CD4-positive, alpha-beta T cell treated with Interleukin-15 for 4 hours (primary cell): ENCODE measurements at places on chromosomes 4 and X.
A peak's percentile ranks its signal among the peaks of the same experiment; 100 is the strongest.

- no peak for DNase-seq
Measured at GRCh38 chr4:26719954-26720552, 136.2 kb downstream of the TBC1D19 start.

- no peak for DNase-seq
Measured at GRCh38 chr4:62487016-62487415, 1286.9 kb downstream of the ADGRL3 start.

- peak; percentile 35 for DNase-seq
Measured at GRCh38 chr4:74632634-74633033, 161.7 kb downstream of the BTC start.

GRCh38 chr4:128379860-128380259 is 92.2 kb upstream of the PGRMC2 start:
- DNase-seq: no peak

DNA sequence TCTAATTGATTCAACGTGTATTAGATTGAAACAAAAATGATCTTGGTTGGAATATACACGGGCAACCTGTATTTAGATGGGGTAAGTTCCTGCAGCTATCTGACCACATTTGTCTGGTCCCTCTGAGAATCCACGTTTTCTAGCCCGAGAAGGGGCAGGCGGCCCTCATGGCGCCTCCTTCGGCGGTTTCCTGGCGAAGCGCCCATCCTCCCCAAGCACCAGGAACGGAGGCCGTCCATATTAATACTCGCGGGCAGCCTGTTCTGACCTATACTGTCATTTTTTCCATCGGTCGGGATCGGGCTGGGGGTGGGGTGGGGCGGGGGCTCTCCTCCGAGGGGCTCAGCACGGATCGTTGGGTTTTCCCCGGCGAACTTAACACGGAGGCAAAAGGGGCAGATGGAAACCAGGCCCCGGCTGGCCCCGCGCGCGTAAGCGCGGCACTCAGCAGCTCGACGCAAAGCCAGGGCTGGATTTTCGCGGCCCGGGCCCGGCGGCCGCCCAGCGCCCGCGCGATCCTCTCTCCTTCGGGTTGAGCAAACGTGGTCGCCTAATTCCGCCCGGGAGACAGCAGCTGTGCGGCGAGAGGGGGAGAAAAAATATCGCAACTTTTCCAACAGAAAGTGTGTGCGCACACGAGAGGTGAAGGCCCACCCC is 77.2 kb upstream of the BCOR start:
- DNase-seq: peak; percentile 31

GRCh38 chr4:37567836-37568235 is 118.3 kb downstream of the RELL1 start:
- no peak for DNase-seq

- no peak for DNase-seq
Measured at GRCh38 chr4:121034017-121034416, 38.3 kb downstream of the NDNF start.

DNA sequence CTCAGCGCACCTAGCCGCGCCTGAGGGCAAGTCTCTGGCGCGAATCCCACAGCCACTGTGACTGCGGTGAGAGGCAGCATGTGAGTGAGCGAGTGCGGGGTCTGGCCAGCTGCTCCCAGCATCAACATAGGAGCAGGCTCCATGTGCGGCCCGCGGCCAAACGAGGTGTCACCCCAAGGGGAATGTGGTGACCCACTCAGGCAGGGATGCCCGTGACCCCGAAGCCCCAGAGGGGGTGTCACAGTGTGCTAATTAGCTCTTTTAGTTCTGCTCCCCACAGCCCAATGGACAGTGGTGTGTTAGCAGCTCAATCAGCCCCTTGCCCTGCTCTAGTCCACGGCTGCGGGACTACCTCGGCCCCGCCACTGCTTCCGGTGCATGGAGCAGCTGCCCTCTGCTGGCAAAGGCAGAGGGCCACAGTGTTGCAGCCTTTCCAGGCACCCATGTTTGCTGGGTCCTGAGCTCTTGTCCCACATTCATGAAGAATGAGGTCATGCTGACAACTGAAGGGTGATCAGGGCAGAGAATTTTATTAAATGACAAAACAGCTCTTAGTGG is 61.4 kb downstream of the AGA start:
- DNase-seq: no peak

DNA sequence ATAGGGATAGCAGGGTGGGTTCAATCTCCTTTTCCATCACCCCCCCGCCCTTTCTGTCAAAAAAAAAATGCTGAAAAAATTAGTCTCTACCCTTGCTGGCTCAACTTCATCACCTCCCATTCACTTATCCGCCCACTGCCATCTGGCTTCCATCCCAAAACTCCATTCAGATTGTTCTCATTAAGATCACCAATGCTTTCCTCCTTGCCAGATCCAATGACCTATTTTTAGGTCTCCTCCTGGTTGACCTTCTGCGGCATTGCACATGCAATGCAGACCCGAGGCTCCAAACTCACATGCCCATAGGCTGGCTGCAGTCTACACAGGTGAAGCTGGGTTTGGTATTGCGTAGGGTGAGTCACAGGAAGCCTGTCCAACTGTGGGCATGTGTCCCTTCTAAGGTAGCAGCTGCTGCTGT is 21.1 kb upstream of the STIM2 start:
- no peak for DNase-seq

GRCh38 chr4:73396304-73396703 is 7.8 kb upstream of the ALB start:
- DNase-seq: no peak

- DNase-seq: no peak
Measured at GRCh38 chr4:6939761-6940743, 30.4 kb downstream of the TBC1D14 start.

DNA sequence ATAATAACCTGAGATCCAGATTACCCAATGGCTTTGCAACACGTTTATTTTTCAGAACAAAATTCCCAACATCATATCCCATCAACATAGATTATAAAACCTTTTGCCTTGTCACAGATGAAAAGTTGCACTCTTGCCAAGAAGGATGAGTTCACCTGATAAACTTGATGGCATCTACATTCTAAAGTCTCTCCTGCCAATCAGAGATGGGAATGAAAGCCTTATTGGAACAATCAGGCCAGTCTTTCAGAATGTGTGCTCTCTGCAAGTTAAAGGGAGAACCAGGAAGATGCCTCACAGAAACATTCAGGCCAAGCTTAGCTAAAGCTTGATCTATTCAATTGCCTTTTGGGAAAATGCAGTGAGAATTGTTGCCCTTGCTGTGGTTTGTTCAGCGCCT is 1.3 kb downstream of the LPAR4 start:
- DNase-seq: no peak

- no peak for DNase-seq
Measured at GRCh38 chr4:172546782-172547181, 621.8 kb upstream of the GALNT7 start.

- DNase-seq: no peak
Measured at GRCh38 chr4:36321176-36321575, 39.8 kb downstream of the DTHD1 start.

- DNase-seq: no peak
Measured at GRCh38 chrX:10794203-10794630, 173.8 kb upstream of the MID1 start.

- no peak for DNase-seq
Measured at GRCh38 chr4:15420642-15421041, 7.2 kb upstream of the C1QTNF7 start.

- DNase-seq: no peak
Measured at GRCh38 chr4:101833480-101833879, 43.0 kb downstream of the BANK1 start.

- no peak for DNase-seq
Measured at GRCh38 chr4:14812101-14812500, 190.2 kb upstream of the CPEB2 start.

GRCh38 chr4:16859031-16859430 is 39.4 kb downstream of the LDB2 start:
- no peak for DNase-seq

DNA sequence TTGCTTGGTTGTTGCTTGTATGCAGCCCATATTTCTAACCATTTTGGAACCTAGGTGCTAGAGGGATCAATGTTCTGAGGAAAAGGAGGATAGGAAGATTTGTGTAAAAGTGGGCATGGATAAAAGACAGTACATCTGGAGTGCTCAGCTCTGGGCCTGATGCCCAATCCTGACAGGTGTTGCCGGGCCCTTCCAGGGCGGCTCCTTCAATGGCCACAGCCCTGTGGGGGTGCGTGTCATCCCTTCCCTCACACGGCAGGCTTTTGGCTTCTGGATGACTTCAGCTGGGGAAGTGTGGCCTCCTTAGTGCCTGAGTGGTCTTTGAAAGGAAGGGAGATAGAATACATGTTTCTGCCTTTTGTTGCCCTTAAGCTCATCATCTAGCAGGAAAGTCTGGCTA is 47.2 kb downstream of the NELFA start:
- DNase-seq: no peak

GRCh38 chr4:78024085-78024484 is 33.0 kb upstream of the FRAS1 start:
- no peak for DNase-seq

GRCh38 chrX:147803948-147804347 is 107.8 kb upstream of the FMR1 start:
- peak; percentile 1 for DNase-seq

DNA sequence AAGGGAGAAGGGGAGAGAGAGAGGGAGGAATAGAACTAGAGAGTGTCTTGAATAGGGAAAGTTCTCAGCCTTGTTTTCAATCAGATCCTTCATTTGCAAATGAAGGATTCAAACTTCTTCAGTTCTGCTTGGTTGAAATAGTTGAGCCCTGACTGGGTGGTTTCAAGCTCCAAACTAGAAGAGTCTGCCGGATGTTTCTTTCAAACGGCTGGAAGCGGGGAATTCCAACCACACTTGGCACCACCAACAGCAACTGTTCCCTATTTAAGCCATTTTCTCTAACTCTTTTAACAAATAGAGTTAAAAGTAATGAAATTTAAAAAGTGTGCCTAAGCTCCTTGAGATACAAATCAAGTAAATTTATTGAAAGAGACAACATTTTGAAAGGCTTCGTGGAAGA is 67.5 kb upstream of the DDX60 start:
- DNase-seq: no peak

- DNase-seq: no peak
Measured at GRCh38 chr4:138981930-138982390, 33.6 kb upstream of the NOCT start.

DNA sequence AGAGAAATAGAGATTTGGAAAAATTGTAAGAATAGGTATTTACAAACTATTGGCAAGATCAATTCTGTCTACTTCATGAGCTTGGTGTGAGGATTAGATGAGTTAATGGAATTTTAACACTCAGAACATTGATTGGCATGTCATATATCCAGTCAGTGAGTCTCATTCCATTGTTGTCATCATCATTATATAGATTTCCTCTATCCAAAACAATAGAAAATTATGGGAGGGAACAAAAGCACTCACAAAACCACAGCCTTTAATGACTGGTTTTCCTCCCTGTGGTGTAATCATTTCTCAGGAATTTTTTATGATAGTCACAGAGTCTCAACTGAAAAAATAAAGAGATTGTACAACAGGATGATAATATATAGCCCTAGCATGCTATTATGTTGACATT is 21.1 kb downstream of the KLHL5 start:
- no peak for DNase-seq

- DNase-seq: no peak
Measured at GRCh38 chrX:137215467-137215866, 181.7 kb upstream of the GPR101 start.

- no peak for DNase-seq
Measured at GRCh38 chr4:108920395-108921087, 157.7 kb upstream of the ETNPPL start.

DNA sequence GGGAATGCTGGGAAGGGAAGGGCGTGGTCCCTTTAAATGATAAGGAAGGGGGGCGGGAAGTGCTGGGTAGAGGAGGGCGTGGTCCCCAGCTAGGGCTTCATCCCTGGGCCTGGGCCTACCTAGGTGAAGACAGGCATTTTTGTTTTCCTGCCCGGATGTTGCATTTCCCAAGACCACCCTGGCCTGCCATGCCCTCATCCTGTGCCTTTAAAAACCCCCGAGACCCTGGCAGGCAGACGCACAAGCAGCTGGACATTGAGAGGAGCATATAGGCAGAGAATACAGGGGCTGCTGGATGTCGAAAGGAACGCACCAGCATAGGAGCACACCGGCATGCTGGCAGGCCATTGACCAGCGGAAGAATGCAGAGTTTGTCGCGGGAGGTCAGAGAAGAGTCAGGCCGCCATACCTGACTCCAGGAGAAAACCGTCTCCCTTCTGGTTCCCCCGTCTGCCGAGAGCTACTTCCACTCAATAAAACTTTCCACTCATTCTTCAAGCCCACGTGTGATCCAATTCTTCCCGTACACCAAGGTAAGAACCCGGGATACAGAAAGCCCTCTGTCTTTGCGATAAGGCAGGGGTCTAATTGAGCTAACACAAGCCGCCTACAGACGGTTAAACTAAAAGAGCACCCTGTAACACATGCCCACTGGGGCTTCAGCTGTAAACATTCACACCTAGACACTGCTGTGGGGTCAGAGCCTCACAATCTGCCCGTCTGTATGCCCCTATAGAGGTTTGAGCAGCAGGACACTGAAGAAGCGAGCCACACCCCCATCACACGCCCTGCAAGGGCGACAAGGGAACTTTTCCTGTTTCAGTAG is 2.9 kb upstream of the AGA start:
- no peak for DNase-seq

DNA sequence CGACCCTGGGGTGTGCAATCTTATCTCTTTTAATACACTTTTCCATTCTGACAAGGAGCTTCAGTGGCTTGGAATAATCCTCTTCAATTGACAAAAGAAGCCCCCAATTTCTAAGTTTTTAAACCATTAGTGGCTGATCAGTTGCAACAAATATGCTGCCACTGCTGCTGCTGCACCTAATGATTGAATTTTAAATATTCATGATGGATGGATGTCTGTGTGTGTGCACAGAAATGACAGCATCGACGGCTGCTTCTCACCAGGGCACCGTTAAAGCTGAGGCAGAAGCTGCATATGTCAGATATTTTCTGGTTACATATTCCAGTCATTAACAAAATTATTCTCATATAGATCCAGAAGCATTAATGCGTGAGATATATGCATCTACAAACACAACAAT is 182.4 kb downstream of the MGST2 start:
- DNase-seq: no peak

- no peak for DNase-seq
Measured at GRCh38 chr4:45992728-45993127, 131.1 kb downstream of the GABRG1 start.

GRCh38 chr4:61638591-61638990 is 438.5 kb downstream of the ADGRL3 start:
- DNase-seq: no peak

DNA sequence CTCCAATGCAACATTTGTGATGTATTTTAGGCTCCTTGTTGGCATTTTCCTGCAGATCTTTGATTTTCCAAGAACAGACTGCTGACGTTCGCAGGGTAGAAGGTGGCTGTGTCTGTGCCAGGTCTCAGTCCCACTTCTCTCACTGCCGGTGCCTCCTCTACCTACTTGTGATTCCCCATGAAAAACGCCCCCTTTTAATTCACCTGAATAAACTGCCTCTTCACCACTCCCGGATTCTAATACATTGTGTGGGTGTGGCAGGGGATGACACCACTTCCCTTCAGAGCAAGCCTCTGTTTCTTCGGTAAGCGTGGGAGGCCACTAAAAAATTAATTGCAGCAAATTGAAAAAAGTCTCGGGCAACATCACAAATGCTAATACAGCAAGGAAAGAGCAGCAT is 96.1 kb upstream of the FAM9B start:
- DNase-seq: no peak
